H54 (cell line): ENCODE measurements at places on chromosomes 13 and 19.

DNA sequence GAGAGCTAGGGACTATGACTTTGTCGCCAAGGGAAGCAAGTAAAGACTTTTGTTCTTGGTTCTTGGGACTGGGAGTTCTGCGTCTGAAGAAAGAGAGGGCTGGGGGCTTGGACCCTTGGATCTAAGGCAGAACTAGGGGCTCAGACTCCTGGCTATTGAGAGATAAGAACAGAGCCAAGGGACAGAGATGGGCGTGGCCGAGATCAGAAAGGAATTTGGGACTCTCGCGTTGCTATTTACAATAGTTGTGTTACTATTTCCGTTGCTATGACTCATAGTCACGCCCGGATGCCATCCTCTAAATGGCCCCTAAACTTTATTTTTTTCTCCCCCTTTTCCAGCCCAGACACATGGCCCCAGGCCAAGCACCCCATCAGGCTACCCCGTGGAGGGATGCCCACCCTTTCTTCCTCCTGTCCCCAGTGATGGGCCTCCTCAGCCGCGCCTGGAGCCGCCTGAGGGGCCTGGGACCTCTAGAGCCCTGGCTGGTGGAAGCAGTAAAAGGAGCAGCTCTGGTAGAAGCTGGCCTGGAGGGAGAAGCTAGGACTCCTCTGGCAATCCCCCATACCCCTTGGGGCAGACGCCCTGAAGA, 759 bp downstream of the PPP1R15A start:
- peak; percentile 61 for DNase-seq

DNA sequence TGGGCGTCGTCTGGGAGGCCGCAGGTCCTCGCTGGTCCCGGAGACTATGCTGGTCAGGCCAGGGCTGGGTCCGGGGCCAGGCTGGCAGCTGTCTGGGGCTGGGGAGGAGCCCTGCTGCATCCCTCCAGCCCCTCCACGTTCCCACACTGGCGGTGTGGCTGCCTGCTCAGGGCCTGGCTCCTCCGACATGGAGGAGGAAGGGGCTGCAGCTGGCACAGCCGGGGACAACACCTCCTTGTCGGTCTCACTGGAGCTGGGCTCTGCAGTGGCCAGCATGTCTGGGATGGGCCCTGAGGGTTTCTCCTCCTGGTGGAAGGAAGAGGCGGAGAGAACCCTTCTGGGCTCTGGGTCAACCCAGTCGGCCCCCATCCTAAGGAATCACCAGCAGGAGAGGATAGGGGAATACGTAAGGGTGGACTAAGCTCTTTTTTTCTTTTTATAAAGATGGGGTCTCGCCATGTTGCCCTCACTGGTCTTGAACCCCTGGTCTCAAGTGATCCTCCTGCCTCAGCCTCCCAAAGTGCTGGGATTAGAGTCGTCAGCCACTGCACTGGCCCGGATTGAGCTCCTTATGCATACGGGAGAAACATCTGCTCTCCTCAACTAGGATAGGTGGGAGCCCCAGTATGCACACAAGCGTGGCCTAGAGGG, 806 bp downstream of the ZNF414 start:
- no peak for DNase-seq

DNA sequence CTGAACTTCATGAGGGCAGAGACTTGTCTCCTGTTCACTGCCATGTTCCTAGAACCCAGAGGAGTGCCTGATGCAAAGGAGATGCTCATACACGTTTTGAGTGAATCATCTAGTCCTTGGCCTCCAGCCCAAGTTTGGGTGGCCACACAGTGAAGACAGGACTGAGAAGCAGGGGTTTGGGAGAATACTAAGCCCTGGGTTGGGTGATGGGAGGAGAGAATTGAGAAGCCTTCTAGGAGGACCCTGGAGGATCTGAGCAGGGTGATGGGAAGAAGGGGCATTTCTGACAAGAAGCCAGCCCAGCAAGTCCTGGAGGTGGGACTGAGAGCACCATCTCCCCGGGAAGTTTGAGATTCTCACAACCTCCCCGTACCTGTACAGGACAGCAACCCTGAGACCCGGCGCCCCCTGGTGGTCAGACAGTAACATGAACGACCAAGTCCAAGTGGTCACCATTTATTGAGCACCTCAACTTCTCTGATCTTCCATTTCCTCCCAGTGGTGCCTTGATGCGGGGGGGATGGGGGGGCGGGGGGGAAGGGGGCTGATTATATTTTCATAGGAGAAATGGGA, 11.0 kb downstream of the CTU1 start:
- DNase-seq: peak; percentile 72

DNA sequence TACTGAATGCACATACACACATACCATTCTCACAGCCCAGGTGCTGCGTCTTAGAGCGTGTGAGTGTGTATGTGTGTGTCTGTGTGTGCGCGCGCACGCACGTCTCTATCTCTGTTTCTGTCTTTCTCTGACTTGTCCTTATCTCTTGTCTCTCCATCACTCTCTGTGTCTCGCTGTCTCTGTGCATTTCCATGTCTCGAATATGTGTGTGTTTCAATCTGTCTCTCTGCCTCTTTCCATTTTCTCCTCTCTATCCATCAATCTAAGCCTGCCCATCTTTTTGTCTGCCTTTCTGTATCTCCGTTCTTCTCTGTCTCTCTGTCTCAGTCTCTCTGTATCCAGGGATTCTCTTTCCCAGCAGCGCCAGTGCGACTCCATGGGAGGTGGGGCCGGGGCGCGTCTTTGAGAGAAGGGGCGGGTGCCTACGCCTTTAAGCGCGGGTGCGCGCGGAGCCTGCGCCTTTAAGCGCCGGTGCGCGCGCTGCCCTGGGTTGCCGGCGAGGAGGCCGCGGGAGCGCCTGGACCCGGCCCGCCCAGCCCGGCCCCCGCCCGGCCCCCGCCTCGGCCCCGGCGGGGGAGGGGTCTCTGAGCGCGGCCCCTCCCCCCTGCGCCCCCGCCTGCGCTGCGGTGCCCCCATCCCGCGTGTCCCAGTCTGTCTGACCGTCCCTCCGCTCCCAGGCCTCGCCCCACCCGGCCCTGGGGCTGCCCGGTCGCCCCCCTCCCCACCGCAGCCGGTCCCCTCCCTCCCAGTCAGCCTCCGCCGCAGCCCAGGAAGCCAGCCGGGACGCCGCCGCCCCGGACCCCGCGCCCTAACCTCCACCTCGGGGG, at the start of gene LRFN3:
LRFN3 (plus strand) TSS at position 464 of the 827 bp plus-strand sequence. CDS start 3,052 bp downstream, outside the sequence.
- peak; percentile 91 for DNase-seq

GRCh38 chr19:33203529-33203928, 9.4 kb downstream of the LRP3 start:
- no peak for DNase-seq

DNA sequence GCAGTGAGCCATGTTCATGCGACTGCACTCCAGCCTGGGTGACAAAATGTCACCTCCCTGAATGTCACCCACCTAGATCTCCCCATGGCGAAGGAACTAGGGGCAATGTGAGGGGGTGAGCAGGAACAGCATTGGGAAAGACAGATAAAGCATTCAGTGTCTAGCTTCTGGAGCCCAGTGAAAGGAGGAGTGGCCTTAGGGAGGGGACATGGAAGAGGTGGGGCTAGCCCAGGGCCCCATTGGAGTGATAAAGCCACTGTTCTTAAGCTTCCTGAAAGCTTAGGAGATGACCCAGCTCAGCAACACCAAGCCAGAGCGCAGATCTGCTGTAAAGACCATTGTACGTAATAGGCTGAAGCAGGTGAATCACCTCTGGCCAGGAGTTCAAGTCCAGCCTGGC, 13.0 kb upstream of the KCNN1 start:
- peak; percentile 62 for DNase-seq

DNA sequence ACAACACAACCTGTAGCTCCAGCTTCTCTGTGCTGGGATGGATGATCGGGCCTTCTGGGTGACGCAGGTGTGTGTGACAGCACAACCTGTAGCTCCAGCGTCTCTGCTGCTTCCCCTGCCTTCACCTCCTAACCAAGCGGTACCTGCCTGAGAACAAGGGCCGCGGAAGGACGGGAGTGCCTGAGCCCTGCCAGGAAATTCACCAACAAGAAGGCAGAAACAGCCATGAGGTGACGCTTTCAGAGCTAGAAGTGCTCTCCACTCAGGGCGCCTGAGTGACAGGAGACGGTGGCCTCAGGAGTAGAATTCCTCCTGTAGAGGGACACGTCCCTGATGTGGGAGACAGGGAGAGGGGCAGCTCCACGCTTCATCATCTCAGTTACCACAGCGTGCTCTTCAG, 17.4 kb downstream of the ZNF331 start:
- DNase-seq: no peak

GRCh38 chr19:5578097-5578846, 10.5 kb upstream of the TINCR start:
- DNase-seq: peak; percentile 82

DNA sequence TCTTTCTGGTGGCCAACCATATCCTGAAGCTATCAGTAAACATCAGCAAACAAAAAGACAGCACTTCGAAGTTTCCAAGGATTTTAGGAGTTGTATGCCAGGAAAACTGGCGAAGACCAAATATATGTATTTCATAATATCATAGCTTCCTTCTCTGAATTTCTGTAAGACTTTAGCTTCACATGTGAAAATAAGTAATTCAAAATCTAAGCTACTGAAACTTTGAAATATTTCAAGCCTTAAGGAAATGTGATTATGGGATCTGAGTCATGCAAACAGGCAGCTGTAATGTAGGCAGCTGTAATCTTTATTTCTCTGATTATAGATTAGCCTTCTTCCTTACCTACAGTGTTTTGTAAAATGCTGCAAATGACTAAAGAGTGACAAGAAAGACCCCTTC, 70.7 kb upstream of the ANKRD10 start:
- no peak for DNase-seq

GRCh38 chr13:29195456-29195855, 375.3 kb downstream of the MTUS2 start:
- DNase-seq: no peak

DNA sequence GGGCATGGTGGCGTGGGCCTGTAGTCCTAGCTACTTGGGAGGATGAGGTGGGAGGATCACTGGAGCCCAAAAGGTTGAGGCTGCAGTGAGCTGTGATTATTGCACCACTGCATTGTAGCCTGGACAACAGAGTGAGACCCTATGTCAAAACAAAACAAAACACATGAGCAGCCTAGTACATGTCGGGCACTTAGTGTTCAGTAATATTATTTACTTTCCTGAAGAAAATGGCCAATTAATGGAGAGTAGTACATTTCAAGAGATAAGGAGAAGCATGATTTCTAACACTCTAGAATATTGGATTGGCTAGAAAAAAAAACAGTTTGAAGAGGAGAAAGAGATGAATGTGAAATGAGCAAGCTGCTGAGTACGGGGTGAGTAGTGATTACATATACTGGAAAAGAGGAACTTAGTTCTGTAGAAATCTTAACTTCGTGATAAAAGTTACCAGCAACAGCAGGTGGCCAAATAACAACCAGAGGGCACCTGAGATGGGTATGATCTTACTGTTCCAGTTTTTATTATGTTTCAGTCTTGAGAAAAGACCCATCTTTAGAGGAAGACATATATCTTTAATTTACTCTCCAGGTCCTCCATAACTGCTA, 36.2 kb downstream of the SPATA13 start:
- DNase-seq: no peak

- DNase-seq: no peak
Observed at GRCh38 chr13:49464621-49465325, 20.7 kb downstream of the SETDB2 start.

DNA sequence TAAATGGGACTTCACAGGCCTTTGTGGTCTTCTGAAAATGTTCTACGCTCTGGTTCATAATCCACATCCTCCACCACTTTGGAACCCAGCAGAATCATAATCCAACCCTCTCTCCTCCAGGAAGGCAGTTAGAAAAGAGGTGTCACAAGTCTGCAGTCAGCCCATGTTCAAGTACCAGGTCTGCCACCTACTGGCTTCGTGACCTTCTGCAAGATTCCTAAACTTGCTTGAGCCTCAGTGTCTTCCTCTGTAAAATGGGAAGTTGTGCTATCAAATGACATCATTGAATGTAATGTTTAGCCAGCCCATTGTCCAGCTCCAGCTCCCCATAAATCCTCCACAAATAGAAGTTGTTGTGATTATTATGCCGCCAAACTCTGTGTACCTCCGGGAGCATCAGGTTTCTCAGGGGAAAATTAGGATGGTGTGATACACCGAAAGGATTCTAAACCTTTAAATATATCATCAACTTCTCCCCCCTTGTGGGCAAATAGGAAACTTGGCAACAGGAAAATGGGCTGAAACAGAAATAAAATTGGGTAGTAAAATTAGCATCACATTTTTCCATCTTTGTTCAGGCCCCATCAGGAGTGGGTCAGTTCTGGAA, 109.7 kb downstream of the NUFIP1 start:
- DNase-seq: no peak

GRCh38 chr19:17406046-17406886, 836 bp upstream of the BST2 start:
- peak; percentile 73 for DNase-seq

DNA sequence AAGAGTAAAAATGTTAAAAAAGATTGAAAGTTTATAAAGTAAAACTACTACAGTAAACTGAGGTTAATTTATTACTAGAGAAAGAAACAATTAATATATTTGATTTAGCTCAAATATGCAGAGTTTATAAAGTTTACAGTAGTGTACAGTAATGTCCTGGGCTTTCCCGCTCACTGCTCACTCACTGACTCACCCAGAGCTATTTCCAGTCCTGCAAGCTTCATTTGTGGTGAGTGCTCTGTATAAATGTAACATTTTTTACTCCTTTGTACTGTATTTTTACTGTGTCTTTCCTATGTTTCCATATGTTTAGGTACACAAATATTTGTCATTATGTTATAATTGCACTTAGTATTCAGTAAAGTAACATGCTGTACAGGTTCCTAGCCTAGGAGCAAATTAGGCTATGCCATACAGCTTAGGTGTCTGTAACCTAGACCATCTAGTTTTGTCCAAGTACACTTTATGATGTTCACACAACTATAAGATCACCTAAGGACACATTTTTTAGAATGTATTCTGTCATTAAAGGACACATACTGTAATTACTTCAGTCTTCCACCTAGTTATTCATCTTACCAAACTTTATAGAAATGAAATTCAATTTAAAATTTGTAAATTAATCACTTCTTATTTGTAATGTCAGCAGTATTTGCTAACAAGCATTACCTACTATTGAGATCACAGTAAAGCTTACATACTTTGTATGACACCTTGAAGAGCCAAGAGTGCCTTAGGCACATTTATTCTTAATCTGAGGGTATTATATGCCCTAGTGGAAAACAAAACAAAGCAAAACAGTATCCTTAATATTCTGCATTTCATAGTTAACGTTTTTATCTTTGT, 683.4 kb downstream of the PCDH9 start:
- DNase-seq: no peak

DNA sequence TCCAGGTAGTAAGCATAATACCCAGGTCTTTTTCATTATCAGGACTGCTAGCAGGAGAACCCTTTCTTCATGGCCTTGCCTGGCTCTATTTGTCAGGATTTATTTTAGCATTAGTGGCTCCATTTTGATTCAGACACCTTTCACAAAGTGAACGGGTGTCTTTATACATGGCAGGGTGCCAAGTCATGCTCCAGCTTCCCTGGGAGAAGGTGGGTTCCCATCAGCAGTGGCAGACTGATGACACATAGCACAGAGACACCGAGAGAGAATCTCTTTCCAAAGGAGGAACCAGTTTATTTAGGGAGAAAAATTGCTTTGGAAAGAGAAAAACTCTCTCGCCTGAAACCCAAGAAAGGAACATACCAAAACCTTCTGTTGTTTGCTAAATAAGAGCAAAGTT, 135.3 kb upstream of the TMTC4 start:
- DNase-seq: no peak
